HCT116 (cell line): ENCODE measurements at places on chromosomes 2 and 18.

DNA sequence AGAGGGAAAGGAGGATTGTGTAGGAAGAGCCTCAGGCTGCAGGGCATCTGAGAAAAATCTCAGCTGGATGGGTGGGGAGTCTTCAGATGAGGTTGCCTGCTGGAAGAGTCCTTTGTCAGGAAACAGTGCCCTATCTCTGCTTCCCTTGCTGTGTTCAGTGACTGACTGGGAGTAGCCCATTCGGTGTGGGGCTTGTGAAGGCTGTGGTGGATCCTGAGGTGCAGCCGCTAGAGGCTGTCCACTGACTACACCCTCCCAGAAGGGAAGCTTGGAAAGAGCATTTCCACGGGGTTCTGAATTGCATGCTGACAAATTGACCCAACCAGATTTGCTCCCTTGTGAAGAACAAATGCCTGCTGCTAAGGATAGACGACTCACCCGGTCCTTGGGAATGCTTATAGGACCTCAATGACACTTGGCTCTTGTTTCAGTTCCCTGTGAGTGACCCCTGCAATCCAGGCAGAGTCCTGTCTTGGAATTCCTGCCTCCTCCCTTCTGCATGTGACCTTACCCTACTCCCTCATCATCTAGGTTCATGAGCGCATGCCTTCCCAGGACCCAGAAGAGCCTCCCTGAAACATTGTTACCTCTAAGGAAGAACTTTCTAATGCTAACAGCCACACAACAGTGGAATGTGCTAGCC is 109.7 kb upstream of the FAM136A start:
- no peak for DNase-seq

DNA sequence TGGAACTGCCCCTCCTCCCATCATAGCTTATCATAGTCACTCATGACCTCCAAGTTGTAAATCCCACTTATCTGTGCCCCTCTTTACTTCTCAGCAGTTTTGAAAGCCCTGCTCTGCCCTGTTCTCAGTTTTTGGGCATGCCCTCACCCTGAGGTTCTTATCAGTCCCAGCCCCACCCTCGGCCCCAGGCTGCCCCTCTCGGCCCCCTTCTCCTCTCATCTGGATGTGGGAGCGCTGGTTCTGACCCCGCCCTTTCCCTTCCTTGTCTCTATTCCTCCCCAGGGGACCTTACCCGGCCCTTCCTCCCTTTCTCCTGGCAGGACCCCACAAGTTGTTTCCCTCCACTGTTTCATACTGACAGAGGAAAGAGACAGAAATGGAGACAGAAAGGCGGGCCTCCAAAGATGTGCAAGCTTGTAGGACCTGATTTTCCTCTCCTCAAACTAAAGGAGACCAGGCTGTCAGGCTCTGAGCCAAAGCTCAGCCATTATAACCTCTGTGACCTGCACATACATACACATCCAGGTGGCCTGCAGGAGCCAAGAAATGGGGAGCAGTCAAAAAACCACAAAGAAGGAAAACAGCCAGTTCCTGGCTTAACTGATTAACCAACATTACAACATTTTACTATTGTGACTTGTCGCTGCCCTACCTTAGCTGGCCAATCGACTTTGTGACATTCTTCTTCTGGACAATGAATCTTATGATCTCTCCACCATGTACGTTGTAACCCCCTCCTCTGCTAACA is 171.0 kb upstream of the HS6ST1 start:
- no peak for DNase-seq

DNA sequence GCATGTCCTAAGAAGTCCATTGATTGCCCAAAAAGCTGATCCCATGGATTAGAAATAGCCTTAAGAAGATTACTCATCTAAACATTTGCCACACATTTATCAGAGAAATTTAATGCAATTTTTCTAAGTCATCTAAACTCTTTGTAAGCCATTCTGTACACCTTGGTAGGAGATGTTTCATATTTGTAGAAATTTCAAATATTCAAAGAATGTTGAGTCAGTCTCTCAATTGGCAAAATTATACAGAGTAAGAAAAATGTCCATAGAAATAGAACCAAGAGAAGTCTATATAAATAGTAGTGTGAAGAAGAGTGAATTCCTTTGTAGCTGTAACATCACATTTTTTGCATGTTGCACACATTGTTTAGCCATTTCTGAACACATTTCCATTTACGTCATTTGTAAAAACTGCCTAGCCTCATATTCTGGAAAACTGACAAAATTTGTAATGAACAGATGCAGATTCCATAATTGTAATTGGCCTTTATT is 128.6 kb downstream of the MSTN start:
- no peak for DNase-seq

- no peak for DNase-seq
These were observed 47.6 kb downstream of the ODC1 start for GRCh38 chr2:10400568-10400977.
